ENCODE measurements at places on chromosomes 11 and 22. TPM values are rescaled to one million over a fixed set of nuclear protein-coding genes. Genes with fewer than 3 reads are reported as not detected.

Gene OR5B21
- not detected for total RNA-seq

Gene APOA4
- not detected for total RNA-seq

Gene CCDC89
- total RNA-seq, result 0.63 TPM

Gene TST
- total RNA-seq, result 39.8 TPM

Gene MRGPRE
- total RNA-seq, result 0.36 TPM

Gene OPCML
- total RNA-seq, result 0.63 TPM

Gene TMEM191C
- 1.5 TPM for total RNA-seq

Gene ARHGAP32
- total RNA-seq, result 5.3 TPM

All from left ventricle myocardium inferior (tissue), 1 donor.